ENCODE measurements at places on chromosomes 3 and 15.

DNA sequence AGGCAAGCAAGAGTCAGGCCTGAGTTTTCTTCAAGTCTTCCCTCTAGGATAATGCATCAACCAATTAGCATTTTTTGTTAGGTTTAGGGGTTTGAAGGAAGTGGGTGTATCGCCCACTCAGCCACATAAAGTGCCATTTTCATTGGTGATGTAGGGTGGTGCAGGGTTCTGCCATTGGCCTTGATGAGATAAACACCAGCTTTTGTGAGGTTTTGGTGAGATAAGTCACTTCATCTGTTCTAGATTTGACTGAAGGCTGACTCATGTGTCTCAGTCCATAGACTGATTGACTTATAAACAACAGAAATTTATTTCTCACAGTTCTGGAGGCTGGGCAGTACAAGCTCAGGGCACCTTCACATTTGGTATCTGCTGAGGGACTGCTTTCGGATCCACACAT, 84.5 kb upstream of the C3orf80 start:
- no peak for DNase-seq

GRCh38 chr3:109066864-109067263, 51.1 kb downstream of the MORC1 start:
- DNase-seq, result no peak

DNA sequence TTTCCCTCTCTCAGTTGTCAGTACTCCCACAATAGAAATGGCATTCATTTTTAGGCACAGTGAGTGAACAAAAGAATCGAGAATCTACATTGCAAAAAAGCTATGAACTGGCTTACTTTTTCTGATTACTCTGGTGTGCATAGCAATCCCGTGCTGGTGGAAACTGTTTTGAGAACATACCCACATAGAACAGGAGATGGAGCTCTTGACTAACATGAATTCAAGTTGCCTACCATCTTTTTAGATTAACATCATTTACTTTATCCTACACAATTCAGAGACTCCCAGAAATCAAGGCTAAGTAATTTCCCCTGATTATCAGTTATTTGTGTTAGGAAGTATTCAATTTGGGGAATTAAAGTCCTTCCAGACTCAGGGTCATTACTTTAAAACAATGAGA, 326.6 kb downstream of the ARPP21 start:
- no peak for DNase-seq

- DNase-seq, result no peak
These were observed 15.5 kb downstream of the ACAA1 start for GRCh38 chr3:38121451-38121831.

GRCh38 chr3:72574144-72574543, 274.1 kb downstream of the SHQ1 start:
- no peak for DNase-seq

- DNase-seq, result no peak
These were observed 554.2 kb downstream of the TUSC7 start for GRCh38 chr3:117263745-117264144.

DNA sequence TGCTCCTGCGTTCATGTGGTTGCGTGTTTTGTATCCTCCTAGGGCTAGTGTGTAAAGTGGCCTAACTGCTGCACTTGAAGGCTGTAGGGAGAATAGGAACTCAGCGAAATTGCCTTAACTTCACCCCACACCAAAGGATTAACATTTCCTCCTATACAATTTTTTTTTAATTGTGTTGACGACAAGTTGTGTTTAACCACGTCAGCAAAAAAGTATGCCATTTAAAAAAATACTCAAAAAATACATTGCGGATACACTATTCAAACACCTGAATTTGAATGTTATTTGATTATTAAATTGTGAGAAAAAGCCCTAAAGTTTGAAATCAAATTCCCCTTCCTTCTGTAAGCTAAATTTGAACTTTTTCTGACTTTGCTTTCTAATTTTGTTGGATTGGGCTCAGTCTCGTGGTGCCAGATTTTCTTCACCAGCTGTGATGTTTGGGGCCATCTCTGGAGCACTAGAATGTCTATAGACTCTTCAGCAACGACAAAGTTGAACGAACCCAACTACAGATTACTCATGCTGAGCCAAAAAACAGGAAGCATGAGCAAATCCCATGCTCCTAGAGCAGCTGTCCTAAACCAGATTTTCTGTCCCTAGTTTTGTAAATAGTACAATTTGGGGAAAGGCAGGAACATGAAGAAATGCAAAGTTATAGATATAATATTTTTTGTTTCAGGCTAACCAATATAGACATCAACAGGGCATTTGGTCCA, 8.1 kb upstream of the SLC9A9 start:
- DNase-seq, result no peak

Measured in stimulated activated CD4-positive, alpha-beta T cell treated with anti-CD3 and anti-CD28 coated beads, Interleukin-1b, Interleukin-23, amount 100 ng/mL, for 4 hours (primary cell).